CD4-positive, alpha-beta T cell treated with Interleukin-2 at 100 ng/mL for 4 hours (primary cell): ENCODE measurements at places on chromosomes 4 and X.

GRCh38 chr4:38866973-38867477 lies 581 bp upstream of the FAM114A1 start:
- DNase-seq, result no peak

DNA sequence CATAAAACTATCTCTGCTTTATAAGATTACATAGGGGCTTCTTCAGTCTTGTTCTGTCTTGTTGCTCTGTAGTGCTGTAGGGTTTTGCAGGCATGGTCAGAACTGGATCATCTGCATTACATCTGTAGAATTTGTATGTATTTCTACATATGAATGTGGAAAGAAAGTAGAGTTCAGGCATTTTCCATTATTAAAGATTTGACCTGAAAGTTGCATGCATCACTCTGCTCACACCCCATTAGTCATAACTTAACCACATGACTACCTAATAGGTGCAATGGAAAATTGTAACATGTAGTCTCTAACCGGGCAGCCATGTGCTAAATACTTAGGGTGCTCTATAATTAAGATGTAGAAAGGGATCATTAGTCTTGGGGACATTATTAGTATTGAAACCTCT lies 45.7 kb upstream of the AGA start:
- DNase-seq, result no peak

GRCh38 chr4:8344377-8344776 lies 74.8 kb downstream of the HTRA3 start:
- DNase-seq, result no peak

GRCh38 chrX:49919617-49920016 lies 2.8 kb upstream of the CLCN5 start:
- peak; percentile 30 for DNase-seq

GRCh38 chr4:111793433-111794091 lies 351.7 kb upstream of the FAM241A start:
- no peak for DNase-seq

- no peak for DNase-seq
These were observed 53.2 kb downstream of the SPRY1 start for GRCh38 chr4:123449780-123450179.

DNA sequence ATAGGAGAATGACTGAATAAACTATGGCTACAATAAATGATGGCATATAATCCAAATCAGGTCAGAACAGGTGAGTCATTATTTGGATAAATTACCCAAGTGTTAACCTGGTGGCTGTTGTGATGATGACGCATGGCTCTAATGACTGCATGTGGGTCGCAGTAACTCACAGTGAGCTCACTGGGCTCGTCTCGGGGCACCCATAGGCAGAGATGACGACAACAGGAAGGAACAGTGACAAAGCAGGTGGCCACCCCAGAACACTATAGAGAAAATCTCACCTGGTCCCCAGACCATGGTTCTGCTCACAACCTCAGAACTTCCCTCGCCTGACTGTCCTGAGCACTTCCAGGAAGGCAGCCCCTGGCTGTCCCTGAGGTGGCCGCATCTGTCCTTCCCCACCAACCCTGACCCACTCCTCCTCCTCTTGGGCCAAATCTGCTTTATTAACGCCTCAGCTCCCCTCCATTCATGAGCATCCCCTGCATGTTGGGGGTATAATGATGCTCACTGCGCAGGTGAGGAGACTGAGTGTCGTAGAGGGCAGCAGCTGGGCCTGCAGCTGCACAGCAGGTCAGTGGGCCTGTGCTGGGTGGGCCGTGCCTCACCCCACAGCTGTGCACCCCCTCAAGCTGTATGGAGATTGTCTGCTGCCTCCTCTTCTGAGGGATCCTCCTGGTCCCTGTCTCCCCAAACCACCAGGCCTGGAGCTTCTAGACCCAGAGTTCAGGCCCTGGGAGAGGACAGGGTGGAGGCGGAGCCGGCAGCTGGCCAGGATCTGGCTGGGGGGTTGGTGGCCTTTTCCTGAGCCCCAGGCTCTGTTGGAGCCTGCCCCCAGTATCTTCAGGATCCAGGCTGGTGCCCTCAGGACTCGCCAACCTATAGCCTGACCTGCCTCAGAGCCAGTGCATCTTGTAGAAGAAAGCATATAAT lies 30.9 kb upstream of the FAM156A start:
- no peak for DNase-seq

- DNase-seq, result no peak
These were observed 642.6 kb downstream of the IL1RAPL1 start for GRCh38 chrX:29229802-29230201.

DNA sequence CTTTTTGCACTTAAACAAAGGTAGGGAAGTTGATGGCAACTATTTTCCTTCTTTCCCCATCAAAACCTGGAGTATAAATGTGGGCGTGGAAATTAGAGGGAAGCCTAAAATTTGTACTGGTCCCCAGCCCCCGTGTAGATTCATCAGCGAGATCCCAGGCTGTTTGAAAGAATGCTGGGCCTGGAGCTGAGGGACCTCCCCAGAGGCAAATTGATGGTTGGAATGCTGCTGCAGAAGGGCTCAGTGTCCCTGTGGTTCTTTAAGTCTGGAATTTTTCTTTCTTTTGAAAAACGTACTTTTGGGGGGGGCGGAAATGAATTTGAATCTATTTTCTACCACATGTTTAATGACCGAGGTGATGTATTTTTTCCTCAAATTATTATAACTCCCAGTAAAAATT lies 197.2 kb downstream of the CBR4 start:
- no peak for DNase-seq

DNA sequence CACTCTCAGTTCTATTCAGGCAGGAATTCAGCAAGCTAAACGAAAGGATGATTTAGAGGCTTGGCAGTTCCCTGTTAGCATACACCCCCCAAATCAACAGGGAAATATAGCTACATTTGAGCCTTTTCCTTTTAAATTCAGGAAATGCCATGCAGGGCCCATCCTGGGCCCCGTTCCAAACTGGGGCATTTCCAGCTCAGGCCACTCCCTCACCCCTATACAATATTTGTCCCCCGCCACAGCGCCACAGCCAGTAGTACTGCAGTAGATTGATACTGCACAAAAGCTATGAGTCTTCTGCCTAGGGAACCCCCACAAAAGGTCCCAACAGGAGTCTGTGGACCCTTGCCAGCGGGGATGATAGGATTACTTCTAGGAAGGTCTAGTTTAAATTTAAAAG lies 102.0 kb upstream of the MAPK10 start:
- no peak for DNase-seq

- DNase-seq, result no peak
These were observed 365.2 kb downstream of the PRDM5 start for GRCh38 chr4:120557372-120557771.

- no peak for DNase-seq
These were observed 48.0 kb downstream of the PHKA2 start for GRCh38 chrX:18935893-18936292.

- DNase-seq, result no peak
These were observed 201.1 kb downstream of the ARHGAP24 start for GRCh38 chr4:85676050-85676425.

GRCh38 chr4:85777908-85778631 lies 303.1 kb downstream of the ARHGAP24 start:
- DNase-seq, result no peak

GRCh38 chr4:180811556-180811955 lies 1431.6 kb upstream of the TENM3 start:
- no peak for DNase-seq

- DNase-seq, result peak; percentile 20
These were observed 103.8 kb upstream of the QRFPR start for GRCh38 chr4:121484633-121485032.

- no peak for DNase-seq
These were observed 49.8 kb downstream of the GYPA start for GRCh38 chr4:144090744-144091143.

DNA sequence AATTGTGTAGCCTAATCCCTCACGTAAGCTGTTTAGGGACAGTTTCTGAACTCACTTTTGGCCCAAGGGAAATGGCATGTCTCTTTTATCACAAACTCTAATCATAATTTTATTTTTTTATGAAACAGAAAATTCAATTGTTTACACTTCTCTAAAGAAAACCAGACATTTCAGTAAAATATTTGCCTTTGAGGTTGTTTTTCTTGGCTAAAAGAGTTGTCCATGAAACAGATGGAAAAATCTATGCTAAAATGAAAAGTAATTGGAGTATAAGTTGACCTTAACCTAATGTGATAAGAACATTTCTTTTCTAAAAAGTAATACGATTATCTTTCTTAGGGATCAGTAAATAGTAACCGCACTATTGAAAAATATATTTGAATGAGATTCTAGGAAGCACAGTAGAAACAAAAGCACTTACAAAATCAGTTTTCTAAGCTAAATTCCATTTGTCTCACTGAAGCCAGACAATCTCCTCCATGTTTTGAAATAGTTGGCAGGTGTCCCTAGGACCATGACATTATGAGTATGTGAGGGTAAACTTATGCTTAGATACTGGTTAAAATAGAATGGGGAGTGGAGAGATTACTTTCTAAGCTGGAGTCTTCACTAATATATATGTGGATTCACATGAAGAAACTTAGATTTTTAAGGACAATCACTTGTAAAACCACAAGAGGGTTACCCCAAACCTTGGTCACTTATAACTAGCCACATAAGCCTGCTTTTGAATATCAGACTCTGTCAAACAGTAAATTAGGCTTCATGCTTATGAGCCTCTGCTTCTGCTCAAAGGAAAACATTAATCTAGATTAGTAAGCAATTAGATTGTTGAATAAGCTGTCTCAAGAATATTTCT lies 20.1 kb upstream of the TET2 start:
- DNase-seq, result no peak

DNA sequence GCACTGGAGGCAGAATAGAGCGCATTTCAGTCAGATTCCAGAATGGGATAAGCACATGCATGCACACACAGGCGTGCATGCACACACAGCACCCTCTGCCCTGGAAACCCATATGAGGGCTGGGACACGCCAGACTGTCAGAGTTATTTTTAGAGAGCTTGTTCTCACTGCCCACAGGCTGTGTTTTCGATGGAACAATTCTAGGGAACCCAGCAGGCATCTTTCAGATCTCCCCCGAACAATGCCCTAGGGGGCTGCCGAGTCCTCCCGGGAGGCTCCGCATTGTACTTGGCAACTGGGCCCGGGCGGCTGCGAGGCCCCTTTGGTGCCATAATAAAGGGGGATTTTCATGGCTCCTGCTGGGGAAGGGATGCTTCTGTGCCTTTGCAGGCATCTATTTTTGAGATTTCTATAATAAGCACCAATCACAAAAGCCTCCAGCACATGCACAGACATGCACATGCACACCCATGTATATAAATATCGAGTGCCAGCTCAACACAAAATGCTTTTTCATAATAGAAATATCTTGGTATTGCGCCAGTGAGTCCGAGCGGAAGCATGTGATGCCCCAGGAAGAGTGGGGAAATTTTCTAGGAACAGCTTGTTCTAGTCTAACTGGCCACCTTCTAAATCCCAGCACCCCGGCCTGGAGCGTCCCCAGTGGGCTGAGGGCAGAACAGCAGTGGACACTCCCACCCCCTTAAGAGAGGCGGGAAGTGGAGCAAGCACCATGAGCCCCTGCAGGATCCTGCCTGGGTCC lies 88.5 kb downstream of the PHKA2 start:
- DNase-seq, result no peak
